ENCODE measurements at places on chromosomes 12 and 14.

GRCh38 chr14:83706231-83706954, 1823.6 kb upstream of the FLRT2 start:
- no peak for DNase-seq

- DNase-seq, result no peak
Observed at GRCh38 chr12:13008741-13009380, 8.8 kb upstream of the HEBP1 start.

DNA sequence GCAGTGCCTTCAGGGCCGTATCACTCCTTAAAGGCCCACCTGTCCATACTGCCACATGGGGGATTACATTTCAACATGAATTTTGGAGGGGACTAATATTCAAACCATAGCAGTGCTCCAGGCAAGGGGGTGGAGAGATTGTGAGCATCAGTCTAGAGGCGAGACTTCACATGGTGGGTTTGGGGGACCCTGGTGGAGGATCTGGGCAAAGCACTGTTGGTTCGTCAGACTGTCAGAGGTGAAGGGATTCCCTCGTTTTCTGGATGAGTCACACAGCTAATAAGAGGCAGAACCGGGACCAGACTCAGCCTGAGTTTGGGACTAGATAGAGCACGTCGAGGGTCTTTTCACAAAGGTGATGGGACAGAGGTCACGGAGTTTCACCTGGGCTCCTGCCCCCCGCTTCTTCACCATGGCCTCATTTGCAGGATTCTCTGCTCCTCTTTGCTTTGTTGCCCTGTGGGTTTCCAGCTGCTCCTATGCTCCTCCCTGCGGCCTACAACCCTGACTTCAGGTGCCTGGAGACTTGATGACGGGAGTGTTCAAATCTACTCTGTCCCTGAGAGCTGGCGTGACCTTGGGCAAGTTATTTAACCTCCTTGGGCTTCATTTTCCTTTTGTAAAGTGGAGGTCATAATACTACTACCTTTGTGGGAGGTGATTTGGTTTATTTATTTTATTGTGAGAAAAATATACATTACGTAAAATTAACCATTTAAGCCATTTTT, 41.5 kb downstream of the TEAD4 start:
- no peak for DNase-seq

- DNase-seq, result no peak
Observed at GRCh38 chr12:2129076-2129475, 76.3 kb downstream of the CACNA1C start.

GRCh38 chr12:26471560-26471959, 276.2 kb downstream of the SSPN start:
- no peak for DNase-seq

DNA sequence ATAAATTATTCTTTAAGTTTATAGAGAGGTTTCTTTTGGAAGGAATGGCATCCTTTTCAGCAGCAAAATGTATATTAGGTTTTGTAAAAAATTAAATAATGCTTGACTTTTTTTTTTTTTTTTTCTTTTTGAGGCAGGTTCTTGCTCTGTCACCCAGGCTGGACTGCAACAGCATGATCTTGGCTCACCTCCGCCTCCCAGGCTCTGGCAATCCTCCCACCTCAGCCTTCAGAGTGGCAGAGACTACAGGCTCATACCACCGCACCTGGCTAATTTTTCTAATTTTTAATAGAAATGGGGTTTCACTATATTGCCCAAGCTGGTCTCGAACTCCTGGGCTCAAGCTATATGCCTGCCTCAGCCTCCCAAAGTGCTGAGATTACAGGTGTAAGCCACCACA, 89.0 kb downstream of the FLRT2 start:
- DNase-seq, result no peak

GRCh38 chr12:130461839-130462557, 124.3 kb downstream of the PIWIL1 start:
- no peak for DNase-seq

GRCh38 chr12:10551375-10551774, 45.7 kb downstream of the EIF2S3B start:
- DNase-seq, result no peak

DNA sequence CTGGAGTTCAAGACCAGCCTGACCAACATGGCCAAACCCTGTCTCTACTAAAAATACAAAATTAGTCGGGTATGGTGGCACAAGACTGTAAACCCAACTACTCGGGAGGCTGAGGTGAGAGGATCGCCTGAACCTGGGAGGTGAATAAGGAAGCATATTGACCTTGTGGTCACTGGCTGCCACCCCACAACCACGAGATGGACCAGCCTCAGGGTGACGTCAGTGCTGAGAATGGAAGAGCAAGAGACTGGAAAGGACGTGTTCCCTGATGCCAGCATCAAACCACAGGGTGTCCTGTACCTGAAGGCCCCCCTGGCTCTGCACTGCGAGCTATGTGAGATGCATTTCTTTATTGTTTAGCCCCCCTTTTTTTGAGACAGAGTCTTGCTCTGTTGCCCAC, 45.9 kb upstream of the BDKRB2 start:
- DNase-seq, result no peak

DNA sequence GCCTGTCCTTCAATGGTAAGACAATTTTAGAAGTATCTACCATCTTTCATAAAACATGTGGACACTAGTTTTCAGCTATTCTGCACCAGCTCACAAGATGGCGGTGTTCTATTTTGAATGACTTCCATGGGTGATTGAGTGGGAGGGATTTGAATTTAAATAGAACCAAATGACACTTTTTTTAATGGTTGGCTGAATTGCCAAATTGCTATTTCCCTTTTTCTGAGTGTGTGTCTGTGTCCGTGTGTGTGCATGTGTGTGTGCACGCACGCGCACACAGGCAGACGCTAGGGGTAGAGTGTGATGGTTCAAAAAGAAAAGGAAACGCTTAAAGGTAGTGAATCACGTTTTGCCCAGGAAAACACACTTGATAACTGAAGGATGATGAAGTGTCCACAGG, 362.6 kb downstream of the DAD1 start:
- DNase-seq, result no peak

GRCh38 chr14:91349481-91350074, 68.0 kb downstream of the CCDC88C start:
- peak; percentile 44 for DNase-seq

DNA sequence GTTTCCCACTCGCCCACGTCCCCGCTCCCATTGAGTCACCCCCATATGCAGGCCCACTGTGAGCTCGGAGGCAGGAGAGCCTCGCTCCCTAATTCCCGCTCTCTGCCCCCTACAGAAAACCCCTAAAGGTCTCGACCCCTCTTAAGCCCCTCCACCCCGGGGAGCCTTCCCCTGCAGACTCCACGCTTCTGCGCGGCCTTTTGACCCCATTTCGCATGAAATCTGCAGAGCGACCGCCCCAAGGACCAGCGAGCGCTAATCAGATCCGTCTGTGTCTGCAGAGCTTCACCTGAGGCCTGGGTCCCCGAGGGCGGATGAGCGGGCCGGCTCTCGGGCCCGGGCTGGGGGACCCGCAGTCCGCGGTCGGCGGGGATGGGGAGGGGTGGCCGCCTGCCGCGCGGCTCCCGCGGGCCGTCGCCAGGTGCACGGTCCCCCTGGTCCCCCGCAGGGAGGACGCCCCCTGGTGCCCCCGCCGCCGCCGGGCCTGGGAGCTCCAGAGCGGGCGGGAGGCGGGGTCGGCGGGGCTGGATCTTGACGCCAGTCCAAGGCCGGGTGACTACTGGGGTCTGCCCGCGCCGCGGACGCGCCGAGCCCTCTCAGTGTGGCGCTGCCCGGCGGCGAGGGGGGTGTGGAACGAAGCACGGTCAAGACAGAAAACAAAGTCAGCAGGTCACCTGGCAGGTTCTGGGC, 10.1 kb downstream of the BMP4 start:
- no peak for DNase-seq

DNA sequence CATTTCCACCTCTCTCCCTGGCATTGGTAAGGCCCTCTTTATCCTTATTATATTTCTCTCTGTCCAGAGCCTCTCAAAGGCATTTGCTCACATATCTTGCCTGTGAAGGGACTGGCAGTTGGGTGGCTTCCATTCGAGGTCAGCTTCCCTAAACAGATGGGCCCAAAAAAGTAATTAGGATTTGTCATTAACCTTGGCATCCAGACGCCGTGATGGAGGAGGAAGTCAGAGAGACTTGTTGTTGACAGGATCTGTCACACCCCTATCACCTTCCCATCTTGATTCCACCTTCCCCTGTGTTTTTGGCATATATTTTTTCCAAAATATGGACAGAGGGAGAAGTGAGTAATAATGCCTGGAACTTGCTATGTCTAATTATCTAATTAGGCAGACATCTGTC, 54.0 kb upstream of the OAS1 start:
- no peak for DNase-seq

- DNase-seq, result no peak
Observed at GRCh38 chr14:79354336-79354735, 857.0 kb downstream of the DIO2 start.

DNA sequence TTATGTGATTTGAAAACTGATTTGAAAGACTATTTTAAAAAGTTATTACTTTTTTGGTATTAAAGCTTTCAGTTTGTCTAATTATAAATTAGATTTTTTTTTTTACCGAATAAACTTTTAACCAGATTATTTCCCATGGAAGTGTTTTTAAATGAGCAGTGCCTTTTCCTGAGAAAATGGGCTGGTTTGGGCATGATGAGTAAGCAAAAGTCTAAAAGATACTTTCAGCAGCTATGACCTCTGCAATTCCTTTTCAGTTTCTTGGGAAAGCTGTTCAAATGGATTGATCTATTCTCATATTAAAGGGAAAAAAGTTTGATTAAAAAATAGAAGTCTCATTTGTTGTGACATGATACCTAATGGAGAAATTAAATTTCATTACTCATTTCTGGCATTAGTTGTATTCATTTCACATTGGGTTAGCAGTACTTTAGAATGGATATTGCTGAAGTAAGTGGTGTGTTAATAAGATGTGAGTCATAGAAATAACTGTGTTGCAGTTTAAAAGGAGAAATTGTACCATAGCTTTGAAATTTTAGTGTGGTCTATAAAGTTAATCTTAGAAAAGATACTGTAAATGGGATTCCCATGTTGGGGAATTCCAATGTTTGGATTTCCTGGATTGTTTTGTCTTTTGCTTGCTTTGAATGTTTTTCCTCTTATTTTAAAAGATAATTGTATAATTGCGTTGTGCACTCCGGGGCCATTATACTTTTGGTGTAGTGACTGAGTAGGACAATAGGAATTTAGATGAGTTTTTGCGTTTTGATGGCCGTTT, 21.0 kb downstream of the KTN1 start:
- DNase-seq, result no peak

GRCh38 chr12:110841007-110841406, 5.8 kb upstream of the CCDC63 start:
- DNase-seq, result no peak

DNA sequence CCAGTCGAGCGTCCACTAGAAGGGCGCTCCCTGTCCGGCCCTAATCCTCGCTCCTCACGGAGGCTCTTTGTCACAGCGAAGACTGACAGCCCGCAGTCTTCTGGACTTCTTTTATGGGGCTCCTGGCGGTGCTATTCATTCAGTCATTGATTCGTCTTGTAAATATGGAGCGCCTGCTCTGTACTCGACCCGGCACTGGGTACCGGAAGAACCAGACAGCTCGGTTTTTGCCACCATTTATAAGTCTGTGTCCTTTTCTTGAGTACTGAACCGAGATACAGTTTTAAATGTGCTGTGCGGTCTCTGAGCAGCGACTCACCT, 570 bp downstream of the DMAC2L start:
- DNase-seq, result no peak

- DNase-seq, result no peak
Observed at GRCh38 chr14:72568296-72568992, 325.5 kb downstream of the DPF3 start.

DNA sequence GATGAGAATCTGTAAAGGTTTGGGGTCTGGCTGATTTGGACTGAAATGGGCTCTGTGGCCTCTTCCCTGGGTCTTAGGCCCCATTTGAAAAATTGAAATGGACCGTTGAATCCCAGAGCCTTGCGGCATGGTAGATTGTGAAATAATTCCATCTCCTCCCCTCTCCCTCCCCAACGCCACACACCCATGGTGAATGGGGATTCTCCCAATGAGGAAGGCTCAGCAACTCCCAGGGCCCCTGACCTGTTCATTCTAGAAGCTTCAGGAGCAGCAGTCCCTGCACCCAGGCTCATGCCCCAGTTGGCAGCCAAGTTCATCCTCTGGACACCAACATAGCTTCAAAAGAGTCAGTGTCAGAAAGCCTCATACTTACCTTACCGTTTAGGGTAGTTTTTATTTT, 217.4 kb downstream of the ZFP36L1 start:
- no peak for DNase-seq

GRCh38 chr12:24845615-24846014, 103.3 kb downstream of the BCAT1 start:
- no peak for DNase-seq

DNA sequence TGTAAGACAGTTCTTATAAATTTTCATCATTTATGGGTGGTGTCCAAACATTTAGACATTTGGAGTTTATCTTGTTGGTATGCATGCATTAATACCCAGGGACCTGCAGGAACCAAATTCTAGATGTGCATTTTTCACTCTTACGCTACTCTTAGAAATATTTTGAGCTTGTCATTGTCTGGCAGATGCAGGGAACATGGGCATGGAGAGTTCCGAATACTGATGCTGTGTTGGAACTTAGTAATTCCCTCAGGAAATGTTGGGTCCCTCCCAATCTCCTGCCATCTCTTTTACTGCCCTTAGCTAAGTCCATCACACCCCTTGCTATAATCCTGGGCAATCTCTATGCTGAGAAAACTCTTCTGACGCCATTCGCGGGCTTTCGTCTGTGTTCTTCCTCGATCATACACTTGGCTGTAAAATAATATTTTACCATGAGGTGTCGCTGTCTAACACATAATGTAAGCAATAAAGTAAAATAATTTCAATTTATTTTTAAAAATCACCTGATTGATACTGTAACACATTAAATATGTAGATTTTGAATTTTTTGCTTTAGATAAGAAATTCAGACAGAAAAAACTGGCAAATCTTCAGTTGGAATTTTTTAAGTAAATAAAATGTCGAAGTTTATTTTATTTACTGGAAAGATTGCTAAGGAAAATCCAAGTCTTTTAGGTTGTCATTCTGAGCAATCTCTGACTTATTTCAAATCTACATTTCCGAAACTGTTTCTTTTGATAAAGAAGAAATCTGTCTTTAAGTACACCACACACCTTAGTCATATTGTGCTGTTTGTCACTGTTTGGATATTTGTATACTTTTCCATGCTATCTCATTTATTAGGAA, 304.1 kb upstream of the SSTR1 start:
- DNase-seq, result no peak

GRCh38 chr12:42585841-42586216, 3.7 kb downstream of the PRICKLE1 start:
- no peak for DNase-seq

- no peak for DNase-seq
Observed at GRCh38 chr14:36768638-36769337, 107.1 kb downstream of the PAX9 start.

GRCh38 chr12:69002969-69003368, 70.0 kb upstream of the CPM start:
- DNase-seq, result no peak

All from stimulated activated CD4-positive, alpha-beta T cell treated with anti-CD3 and anti-CD28 coated beads, TNF-alpha, amount 100 ng/mL, for 1 hour (primary cell).